ENCODE measurements at places on chromosomes 1 and 21.

DNA sequence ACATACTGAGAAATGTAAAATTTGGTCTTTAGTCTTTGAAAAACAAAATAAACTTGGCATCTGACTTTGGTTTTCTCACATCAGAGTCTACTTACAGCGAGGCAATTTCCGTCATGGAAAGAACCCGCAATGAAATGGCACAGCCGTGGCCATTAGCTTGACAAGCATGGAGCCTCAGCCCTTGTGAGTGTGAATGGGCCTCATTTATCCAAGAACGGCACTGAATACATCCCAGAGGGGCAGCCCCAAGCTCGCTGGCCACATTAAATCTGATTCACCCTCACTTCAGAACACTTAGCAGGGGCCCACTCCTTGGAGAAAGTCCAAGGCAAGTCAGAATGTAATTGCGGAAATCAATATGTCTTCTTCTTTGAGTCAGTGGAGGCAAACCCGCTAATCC, 64.8 kb downstream of the ERG start:
- DNase-seq: no peak

DNA sequence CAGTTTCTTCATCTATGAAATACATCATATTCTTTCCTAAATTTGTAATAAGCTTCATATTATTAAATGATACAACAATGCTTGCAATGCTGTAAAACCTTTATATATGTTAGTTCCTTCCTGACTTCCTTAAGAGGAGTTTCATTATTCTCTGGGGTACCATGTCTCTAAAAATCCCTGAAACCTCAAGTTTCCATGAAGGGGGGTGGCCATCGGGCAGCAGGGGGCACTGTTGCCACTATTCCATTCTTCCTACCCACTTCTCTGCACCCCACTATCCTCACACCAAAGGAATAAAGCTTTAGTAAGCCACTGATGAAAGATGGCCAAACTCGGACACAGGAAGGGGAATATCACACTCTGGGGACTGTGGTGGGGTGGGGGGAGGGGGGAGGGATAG, 9.0 kb upstream of the DMRTB1 start:
- DNase-seq: no peak

DNA sequence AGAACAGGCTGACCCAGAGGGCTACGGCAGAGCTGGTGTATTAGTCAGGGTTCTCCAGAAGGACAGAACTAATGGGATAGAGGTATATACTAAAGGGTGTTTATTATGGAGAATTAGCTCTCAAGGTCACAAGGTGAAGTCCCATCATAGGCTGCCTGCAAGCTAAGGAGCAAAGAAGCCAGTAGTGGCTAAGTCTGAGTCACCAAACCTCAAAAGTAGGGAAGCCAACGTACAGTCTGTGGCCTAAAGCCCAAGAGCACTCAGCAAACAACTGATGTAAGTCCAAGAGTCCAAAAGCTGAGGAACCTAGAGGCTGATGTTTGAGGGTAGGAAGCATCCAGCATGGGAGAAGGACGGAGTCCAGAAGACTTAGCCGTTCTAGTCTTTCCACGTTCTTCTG, 179.2 kb downstream of the BACH1 start:
- no peak for DNase-seq

GRCh38 chr1:45863218-45863617, 59.8 kb downstream of the MAST2 start:
- DNase-seq: no peak

DNA sequence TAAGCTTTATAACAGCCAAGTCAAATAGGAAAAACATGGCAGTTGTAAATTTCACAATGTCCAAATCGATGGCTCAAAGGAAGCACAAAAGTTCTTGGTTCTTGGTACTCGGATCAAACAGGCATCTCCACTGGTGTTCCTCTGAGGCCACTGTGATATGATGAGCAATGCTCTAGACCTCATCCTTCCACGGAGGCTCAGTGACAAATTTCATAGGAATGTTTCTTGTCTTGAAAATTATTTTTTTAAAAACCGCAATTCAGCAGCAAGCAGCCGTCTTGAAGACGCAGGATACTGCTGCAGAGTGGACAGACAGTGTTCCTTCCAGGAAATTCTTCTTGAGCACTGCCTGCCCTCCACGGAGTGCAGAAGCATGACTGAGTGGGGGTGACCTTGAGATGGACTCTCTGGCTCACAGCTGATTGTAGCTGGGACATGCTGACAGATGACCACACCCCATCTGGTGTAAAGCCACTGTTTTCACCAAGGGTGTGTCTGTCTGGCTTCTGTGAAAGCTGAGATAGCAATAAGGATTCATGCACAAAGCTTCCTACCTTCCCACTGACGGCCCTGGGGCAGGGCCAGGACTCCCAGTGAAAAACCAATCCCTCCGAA, 61.9 kb downstream of the TIAM1 start:
- peak; percentile 42 for DNase-seq

GRCh38 chr1:243440406-243440805, 184.6 kb downstream of the SDCCAG8 start:
- DNase-seq: no peak

- no peak for DNase-seq
Measured at GRCh38 chr1:178405137-178405536, 91.6 kb downstream of the CLEC20A start.

DNA sequence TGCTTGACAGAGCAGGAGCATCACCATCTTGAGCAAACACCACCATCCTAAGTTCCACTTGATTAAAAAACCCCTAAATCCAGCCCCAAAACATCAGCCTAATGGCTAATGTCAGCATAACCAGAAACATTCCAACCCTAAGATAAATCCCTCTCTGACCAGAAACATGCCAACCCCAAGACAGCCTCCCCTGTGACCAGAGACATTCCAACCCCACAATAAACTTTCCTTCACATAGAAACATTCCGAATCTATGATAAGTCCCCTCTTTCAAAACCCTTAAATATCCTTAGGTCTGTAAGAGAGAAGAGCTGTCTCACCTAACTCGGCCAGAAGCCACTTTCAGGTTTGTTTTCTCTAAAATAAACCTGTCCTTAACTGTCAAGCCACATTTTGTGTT, 17.4 kb upstream of the SLC2A5 start:
- no peak for DNase-seq

DNA sequence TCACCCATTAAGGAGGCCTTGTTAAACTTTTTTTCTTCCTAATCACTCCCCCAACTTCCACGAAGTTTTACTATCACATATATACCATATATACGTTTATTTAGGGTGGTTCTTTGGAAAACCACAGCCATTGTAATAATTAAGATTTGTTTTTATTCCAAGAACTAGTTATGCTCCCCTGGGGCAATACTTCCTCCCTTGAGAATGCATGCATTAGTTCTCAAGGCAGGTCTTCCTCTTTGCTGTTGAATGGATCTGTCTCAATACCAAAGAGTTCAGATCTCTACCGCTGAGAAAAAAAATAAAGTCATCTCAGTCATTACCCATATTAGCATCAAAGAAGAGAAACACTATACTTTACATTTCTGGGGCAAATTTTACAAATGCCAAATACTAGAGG, 567.7 kb upstream of the RGS18 start:
- no peak for DNase-seq

DNA sequence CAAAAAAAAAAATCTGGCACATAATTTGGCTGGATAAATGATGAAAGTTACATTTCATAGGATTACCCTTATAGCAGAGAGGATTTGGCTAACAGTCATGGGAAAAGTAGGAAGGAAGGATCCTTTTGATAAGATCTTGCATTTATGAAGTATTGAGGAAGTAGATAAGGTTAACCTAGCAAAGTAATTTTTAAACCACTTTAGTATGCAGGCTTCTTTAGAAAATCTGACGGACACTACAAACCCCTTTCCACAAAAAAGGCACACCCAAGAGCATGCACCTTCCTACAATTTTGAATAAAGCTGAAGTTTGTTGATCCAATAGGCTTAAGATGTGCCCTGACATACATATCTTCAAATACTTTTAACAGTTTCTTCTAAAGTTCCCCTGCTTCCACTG, 275.2 kb downstream of the GRIK1 start:
- no peak for DNase-seq

DNA sequence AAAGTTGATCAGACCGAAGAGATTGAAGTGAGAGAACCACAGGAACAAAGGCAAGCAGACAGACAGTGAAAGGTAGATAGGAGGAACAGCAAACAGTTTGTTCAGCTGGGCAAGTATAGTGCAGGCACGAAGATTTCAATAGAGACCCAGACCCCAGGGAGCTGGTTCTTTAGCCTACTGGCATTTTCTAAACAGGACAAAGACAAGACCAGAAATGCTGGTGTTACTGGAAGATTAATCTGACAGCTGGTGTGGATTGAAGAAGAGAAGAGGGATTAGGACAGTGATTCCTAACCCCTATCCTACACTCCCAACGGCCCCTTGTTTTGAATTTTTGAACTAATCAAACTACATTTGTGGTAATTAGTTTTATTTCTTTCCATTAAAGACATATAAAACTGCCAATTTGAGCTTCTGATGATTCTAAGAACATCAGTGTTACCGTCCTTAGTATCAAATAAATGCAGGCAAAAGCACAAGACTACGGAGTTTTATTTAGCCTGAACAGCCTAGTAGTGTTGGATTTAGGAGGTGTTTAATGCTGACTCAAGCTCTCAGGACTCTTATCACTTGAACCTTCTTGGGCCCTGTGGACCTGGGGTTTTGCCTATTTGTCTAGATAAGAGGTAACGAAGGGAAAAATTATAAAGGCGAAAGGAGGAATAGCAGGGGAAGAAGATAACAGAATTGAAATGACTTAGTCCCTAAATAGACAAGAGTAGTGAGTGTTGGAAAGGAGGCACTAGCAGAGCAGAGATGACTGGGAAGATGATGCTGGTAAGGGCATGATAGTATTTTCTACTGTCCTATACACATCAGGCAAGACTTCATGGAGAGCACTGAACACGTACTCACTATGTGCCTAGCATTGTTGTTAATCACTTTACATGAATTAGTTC, 2.0 kb downstream of the NPL start:
- no peak for DNase-seq

DNA sequence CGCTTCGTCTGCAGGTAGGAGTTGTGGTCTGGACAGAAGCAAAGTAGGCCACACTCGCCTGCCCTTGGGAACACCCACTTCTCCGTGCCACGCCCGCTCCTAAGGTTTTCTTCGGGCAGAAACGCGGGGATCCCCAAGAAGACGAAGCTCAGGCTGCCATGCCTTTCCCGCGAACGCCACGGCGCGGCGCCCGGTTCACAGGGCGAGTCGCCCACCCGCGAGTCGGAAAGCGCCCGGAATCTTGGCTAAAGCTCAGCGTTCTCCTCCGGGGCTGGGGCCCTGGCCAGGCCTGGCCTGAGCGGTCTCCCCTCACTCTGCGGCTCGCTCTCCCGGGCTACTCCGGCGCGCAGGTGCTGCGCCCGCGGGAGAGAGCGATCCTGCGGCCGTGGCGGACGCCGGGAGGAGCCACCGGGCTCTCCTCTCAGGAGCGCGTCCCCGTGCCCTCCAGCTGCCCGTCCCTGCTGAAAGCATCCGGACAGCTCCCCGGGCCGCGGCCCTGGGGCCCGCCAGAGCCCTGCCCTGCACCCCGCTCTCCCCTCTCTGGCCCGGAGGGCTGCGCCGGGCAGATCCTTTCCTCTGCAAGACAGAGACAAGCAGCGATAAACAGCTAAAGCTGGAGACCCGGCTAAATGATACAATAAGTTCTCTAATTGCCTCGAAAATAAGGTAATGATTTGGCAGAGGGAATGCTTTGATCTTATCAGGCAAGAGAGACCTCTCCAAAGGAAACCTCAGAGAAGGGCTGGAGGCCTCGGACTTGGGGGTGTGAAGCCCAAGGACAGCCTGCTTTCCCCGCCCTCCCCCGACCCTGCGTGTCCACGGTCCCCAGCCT, 6.7 kb upstream of the WNT2B start:
- peak; percentile 65 for DNase-seq

DNA sequence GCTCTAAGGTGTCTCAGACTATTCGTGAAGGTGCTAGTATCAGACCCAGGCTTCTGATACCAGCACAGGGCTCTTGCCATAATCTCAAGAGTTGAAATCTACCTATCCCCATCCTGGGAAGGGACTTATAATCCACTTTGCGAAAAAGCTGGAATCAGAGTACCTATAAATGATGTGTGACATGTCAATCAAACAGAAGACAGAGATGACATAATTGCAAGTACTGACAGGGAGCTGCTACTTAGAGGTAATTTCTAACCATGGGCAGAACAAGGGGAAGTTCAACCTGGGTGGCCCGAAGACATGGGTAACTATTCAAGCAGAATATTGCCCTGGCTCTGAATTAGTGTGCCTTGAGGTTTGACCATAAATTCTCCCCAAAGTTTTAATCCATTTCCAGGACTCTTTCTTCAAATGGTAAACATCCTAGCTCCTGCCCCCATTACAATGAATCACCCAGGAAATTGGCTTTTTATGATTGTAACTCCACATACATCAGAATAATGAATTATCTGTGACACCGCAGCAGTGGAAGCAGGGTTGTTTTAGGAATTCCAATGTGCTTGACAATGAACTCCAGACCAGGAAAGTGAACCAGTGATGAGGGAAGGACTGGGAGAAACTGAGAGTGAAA, 37.2 kb downstream of the KANK4 start:
- no peak for DNase-seq

- no peak for DNase-seq
Measured at GRCh38 chr1:85282424-85282823, 6.0 kb upstream of the BCL10 start.

GRCh38 chr21:18894387-18894786, 490.8 kb upstream of the TMPRSS15 start:
- DNase-seq: no peak

- no peak for DNase-seq
Measured at GRCh38 chr1:228490120-228491078, 3.2 kb downstream of the RNF187 start.

DNA sequence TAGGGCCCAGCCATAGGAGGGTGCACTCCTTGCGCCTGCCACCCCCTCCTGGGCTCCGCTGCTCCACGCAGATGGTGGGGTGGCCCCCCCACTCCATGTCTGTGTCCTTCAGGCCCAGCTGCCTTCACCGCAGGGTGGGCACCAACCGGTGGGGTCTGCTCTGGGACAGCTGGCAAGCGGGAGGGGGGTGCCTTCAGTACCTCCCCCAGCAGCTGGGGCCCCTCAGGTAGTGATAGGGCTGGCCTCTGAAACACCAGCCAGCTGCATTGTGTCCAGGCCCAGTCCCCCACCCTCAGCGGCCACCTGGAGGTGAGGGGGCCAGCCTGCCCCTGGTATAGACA, 360 bp downstream of the GJC2 start:
- no peak for DNase-seq

- peak; percentile 53 for DNase-seq
Measured at GRCh38 chr1:246753670-246754535, 29.7 kb downstream of the SCCPDH start.

- no peak for DNase-seq
Measured at GRCh38 chr1:236837897-236838296, 42.8 kb downstream of the MTR start.
